Osteoblast (primary cell): ENCODE measurements at places on chromosomes 12 and 14.
A peak's percentile ranks its signal among the peaks of the same experiment; 100 is the strongest.

GRCh38 chr14:66288511-66288910 is 197.7 kb upstream of the CCDC196 start:
- no peak for DNase-seq

DNA sequence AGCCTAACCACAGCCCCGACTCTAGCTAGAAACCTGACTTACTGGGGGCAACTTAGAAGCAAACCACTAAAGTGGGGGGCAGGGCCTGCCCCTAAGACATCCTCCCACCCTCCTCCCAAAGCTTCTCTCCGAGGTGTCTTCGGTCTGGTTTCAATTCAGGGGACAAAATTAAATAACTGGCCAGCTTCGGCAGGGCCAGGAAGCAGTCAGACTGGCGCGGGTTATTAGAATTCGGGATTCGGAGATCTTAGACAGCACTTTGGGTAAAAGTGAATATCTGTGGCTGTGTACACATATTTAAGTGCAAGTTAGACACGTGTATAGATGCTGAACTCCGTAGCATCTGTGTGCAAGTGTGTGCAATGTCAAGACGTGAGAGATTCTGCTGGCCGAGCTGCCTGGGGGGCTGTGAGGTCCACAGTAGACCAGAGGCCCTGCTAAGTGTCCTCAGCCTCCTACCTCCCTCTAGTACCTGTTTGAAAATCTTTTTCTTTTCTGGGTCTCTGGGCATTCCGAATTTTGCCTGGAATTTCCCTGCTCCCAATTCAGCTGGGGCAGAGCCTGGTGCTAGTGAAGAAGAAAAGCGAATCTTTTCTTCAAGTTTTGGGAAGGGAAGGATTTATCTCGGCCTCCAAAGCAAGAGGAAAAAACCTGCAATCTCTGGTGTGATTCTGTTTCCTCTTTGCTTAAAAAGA is 4.0 kb upstream of the HOXC10 start:
- no peak for DNase-seq

DNA sequence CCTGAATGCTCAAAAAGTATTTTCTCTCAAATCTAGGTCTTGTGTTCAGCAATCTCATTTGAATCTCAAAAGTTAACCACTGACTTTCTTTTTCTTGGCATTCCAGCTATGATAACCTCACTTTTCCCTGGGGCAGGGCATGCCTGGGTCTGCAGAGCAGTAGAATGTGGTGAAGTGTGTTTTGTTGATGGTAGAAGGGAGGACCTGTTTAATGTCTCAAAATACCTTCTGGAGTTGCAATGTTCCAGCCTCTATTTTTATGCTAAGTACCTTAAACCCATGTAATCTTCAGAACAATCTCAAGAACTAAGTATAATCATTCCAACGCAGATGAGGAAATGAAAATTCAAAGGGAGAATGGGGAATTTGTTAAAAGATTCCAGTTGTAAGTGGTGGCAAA is 82.1 kb upstream of the FUT8 start:
- DNase-seq: no peak

DNA sequence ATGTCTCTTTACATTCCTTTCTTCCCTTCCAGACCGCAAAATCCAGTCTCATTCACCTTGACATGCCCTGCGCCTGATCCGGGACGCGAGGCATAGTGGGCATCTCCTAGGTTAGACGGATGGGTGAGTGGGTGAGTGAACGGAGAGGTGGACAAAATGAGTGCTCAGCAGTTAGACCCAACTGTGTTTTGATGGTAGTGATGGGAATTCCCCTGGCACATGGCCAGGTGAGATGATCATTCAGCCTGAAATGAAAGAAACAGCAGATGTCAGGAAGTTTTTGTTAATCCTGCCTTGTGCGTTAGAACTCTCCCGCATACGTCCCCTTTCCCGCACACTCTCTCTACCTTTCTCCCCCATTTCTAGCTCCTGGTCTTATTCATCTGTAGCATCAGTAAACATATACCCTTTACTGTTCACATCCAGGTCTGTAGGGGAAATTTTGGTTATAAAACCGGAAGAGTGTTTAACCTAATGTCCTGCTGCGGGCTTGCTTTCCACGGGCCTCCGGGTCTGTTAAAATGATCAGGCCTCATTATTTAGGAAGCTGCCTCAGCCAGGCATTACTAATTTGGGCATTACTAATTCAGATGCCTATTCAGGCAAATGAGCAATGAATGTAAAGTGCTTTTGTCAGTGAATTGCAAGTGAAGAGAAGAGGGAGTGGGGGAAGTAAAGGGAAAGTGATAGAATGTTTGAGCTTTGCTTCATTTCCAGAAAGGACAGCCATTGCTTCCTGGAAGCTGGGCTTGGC is 172.8 kb downstream of the ETV6 start:
- no peak for DNase-seq

DNA sequence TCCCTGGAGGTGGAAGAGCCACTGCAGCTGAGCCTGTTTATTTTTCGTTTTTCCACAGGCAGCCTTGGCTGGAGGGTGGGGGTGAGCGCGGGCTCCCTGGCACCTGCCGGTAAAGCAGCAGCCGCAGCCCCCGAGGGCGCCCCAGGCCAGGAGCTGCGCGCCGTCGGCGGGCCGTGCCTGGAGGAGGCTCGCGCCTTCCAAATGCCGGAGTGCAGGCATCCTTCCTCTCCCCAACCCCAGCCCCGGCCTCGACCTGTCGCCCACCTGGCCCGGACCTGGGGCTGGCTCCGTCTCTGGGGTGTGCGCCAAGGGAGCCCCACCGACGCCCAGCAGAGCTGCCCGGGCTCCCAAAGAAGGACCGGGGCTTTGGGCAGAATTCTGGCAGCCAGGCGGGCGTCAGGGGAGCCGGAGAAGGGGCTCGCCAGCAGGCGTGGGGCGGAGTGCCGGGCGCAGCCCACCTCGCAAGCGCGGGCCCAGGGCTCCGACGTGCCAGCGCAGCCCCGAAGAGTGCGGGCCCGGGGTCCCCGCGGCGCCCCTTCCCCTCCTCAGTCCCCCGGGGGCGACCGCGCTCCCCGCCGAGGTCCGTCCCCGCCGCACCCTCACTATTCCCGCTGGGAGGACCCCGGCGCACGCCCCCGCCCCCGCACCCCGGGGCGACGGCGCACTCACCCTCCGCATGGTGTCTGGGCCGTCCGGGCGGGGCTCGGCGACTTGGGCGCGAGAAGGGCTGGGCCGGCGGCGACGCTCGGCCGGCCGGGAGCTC is 130.3 kb downstream of the NDUFA12 start:
- peak; percentile 75 for DNase-seq
